ENCODE measurements at places on chromosomes 2 and 18.

- no peak for DNase-seq
Observed at GRCh38 chr2:98377544-98377943, 31.3 kb downstream of the CNGA3 start.

- DNase-seq: no peak
Observed at GRCh38 chr18:55422456-55423180, 165.4 kb downstream of the TCF4 start.

- DNase-seq: no peak
Observed at GRCh38 chr2:33810046-33810835, 211.1 kb upstream of the FAM98A start.

DNA sequence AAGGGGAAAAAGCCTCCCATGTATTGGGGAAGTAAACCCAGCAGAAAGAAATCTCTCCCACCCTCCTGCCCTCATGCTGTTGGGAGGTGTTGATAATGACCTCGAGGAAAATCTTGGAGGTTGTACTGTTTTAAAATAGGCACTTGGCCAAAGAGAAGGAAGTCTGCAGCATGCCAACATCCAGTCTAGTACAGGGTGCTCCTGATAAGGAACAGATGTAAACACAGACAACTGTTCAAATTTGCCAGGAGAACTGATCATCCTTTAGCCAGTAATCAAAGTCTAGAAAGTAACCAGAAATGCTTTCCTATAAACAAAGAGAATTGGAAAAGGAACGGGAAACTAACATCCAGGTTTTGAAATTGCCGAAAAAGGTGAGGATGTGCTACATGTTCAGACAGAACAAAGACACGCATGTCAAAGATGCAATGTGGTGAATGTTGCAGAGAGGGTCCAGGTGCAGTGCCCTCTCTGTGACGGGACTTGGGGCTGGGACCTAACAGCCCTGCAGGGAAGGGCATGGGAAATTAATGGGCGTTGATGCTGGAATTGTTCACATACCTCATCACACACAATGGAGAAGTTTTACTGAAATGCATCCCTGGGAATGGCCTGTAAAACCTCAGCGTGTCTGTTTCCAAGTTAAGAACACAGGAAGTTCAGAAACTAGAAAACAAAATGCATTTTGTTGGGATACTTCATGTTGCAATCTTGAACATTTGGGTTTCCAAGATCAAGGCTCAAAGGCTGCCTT is 125.7 kb upstream of the RND3 start:
- no peak for DNase-seq

DNA sequence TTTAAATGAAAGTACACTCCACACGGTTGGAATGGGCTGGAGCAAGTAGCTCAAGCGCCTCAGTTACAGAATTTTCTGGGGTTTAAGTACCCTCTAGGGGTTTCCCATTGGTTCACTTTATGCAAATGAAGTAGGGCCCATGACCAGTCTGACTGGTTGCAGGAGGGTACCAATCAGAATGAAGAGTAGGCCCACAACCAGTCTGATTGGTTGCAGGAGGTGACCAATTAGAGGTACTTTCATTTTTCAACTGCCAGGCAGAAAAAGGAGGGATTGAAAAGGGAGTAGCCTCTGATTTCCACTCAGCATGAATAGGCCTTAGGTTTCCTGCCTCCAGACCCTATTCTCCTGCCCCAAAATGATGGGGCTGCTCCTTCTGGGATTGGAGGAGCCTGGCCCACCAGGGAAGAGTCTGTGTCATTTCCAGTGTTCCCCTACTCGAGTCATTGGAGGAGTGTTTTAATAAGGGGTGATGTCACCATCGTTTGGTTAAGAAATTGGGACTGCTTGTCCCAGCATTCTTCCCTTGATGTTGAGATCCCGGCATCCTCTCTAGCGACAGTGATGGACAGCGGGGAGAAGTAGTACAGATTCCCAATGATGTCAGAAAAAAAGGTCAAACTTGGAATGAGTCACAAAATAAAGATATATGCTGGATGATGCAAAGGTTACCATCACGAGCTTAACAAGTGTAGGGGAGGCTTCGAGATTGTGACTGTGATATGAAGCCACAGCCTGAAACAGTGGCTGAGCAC is 210.4 kb downstream of the SH3BP4 start:
- no peak for DNase-seq

DNA sequence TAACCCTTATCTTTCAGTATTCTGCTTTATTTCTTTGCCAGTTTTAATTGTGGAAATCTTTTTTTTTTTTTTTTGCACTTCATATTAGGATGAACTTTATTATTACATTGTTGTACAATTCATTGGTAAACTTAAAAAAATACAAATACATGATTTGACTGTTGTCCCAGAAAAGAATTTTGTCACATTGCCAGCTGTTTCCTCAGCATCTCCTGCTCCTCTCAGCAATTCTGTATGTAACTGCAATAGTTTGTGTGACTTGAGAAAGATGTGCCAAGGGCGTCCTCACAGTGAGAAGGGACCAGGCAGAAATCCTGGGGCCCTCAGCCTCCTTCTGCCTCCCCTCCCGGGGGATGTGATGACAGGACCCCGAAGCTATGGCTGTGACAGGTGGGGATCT is 254.4 kb downstream of the NBAS start:
- no peak for DNase-seq

- no peak for DNase-seq
Observed at GRCh38 chr18:293536-293935, 25.7 kb upstream of the THOC1 start.

DNA sequence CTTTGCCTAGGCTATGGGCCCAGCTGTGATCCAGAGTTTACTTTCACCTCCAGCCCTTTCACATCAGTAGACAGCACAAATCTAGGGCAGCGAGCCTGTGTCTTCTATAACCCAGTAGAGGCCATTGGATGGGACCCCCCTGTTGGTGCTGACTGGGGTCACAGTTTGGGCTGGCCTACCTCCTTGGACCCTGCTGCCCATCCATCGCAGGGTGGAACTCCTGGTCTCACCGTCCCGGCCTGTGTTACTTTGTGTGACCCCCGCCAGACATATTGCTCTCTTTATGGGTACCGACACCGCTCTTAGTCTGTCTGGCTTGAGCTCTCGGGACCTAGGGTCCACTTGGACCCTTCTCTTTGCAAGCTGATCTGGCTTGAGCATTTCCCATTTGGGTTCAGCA is 157.4 kb downstream of the CTIF start:
- no peak for DNase-seq

DNA sequence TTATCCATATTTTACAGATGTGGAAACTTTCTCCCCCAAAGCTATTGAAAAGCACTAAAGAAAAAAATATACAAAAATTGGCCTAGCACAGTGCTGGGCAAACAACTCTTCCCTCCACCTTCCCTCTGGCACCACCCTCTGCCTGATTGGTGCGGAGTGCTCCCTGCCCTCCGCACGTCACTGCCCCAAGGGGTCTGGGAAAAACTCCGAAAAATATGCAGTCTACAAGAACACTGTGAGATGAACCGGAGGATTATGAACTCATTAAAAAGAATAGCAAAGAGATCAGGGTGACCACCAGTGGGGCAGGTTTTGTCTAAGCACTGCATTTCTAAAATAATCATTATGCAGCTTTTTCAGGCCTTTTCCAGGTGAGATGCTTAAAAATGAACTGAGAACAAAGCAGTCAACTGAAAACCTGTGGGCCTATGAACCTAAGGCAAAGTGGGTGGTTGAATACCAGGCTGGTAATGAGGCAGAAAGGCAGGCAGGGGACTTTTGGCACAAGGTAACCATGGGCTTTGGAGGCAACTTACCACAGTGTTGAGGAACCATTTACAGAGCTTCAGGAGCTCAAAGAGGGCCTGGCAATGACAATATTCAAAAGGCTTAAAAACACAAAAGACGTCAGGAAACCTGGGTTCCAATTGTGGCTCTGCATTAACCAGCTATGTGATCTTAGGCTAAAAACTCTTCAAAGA is 57.5 kb downstream of the AAK1 start:
- no peak for DNase-seq

GRCh38 chr2:20622731-20623130 is 28.2 kb downstream of the HS1BP3 start:
- DNase-seq: no peak

- DNase-seq: no peak
Observed at GRCh38 chr2:215772003-215772402, 241.3 kb downstream of the MREG start.

- DNase-seq: no peak
Observed at GRCh38 chr2:8494151-8494550, 187.7 kb upstream of the ID2 start.

DNA sequence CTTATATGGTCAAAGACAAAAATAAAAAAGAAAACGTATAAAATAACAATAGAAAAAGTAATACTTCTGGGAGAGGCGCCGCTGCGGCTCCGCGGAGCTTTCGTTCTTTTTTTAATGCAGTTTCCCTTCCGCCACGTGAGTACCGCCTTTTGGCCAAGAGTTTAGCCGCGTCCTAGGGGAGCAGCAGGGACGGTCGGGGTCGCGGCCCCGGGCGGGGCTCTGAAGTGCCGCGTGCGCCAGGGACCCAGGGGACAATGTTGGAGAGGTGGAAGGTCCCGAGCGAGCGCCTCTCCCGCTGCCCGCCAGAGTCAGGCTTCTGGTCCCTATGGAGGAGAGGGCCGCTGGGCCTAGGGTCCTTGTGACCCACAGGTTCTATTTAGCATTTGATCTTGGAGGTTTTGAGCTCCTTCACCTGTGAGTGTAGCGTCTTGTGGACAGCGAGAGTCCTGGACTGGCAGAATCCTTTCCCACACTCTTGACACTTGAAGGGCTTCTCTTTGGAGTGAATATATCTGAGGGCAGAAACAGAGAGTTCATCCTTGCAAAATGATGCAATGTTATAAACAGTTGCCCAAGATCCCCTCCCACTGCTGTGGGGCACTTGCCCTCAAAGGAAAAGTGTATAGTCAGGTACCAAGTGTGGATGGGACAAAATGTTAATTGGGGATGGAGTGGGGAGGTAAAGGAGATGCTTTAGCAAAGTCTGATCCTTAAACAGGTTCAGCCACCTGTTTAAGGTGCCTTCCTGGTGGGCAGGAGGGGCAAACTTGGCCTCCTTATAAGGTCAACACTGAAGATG is 6.3 kb downstream of the OSR1 start:
- DNase-seq: no peak

DNA sequence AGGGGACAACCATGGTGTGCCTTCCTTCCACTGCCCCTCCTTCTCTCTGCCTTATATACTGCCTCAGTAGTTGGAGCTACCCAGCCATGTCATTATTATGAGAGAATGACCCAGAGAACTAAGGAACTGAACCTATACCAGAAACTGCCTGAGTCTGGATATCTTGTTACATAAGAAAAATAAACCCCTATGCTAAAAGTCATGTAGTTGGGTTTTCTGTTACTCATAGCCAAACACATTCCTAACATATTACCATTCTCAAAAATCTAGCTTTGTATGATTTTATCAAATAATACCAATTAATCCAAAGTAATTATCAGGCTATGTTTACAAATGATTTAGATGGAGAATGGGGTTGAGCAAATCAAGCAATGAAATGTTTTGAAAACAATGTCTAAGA is 15.0 kb upstream of the KLF7 start:
- DNase-seq: no peak

DNA sequence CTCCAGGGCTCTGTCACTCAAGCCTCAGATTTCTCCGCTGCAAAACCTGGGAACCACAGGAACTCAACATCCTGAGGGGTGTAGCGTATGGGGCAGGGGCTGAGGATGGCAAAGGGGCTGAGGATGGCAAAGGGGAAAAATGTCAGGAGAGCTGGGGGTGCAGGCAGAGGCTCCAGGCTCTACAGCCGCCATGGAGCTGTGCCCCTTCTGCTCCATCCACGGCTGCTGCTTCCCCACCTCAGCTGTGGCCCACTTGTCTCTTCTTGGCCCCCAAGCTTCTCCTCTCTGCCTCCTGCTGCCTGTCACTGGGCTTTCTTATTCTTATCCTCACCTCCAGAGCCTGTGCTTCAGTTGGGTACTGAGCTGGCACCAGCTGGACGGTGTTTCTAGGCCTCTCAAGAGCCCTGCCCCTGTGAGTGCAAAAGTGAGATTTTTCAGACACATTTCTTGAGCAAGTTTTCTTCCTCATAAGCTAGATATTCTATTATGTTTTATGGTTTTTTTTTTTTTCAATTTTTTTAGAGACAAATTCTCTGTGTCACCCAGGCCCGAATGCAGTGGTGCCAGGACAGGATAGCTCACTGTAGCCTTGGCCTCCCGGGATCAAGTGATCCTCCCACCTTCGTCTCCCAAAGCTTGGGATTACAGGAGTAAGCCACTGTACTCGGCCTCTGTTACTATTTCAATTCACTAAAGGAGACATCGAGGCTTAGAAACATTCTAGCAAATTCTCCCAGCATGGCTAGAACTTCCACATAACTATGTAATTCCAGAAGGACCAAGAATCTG is 49.0 kb downstream of the MARCO start:
- no peak for DNase-seq

DNA sequence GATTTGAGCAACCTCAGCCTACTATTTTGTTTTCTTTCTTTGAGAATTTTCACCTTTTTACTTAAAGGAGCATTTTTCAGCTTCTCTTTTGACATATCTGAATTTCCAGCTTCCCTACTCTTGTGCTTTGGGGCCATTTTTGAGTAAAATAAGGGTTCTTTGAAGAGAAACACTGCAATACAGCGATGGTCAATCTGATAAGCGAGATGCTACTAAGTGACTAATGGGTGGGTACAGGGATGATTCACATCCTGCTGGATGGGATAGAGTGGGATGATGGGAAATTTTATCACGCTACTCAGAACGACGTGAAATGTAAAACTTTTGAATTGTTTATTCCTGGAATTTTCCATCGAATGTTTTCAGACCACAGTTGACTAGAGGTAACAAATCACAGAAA is 211.5 kb downstream of the TMEM247 start:
- no peak for DNase-seq

- no peak for DNase-seq
Observed at GRCh38 chr2:227348324-227348723, 23.3 kb downstream of the MFF start.

- no peak for DNase-seq
Observed at GRCh38 chr2:113141451-113141850, 14.1 kb downstream of the IL1RN start.

GRCh38 chr2:190717764-190718651 is 69.1 kb downstream of the NAB1 start:
- no peak for DNase-seq

DNA sequence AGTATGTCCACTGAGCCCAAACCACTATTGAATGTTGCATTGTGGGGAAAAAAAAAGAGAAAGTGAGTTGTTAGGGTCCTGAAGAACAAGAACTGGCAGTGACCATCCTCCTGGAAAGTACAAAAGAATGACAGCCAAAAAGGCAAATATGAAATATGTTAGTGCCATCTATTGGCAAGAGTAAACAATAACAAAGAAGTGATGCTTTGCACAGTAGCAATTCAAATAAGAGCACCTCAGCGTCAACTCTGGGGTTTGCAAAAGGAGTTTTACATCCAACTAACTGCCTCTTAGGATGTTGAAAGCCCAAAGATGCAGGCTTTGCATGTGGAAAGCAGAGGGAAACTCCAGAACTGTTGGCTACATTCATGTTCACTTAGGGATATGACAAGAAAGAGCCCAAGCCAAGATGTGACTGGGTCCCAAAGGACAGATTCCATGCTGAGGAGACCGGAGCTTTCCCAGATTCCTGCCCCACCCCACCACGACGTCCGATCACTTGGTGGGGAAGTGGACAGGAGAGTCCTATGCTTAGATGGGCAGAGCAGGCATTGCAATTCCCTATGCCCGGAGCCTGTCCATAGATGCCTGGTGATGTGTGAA is 15.6 kb downstream of the TRABD2A start:
- DNase-seq: no peak

- DNase-seq: no peak
Observed at GRCh38 chr2:39183673-39184072, 60.1 kb downstream of the CDKL4 start.

All from activated CD8-positive, alpha-beta memory T cell treated with anti-CD3 and anti-CD28 coated beads for 1 hour (primary cell).